Astrocyte (in vitro differentiated cells and primary cell): ENCODE measurements at places on chromosomes 6 and 20. TPM values are rescaled to one million over a fixed set of nuclear protein-coding genes. Genes with fewer than 3 reads are reported as not detected.
A peak's percentile ranks its signal among the peaks of the same experiment; 100 is the strongest.

GRCh38 chr20:13286607-13287006 lies 65.5 kb downstream of the ISM1 start:
- DNase-seq = no peak
- no peak overlapping the region for H3K4me3 ChIP-seq
- H3K36me3 ChIP-seq = no peaks in the 10 kb centered on the region
- no peak overlapping the region for H3K27ac ChIP-seq
- H3K4me1 ChIP-seq = no peaks in the 10 kb centered on the region

- DNase-seq = peak; percentile 77
- peak overlapping the region; percentile 85 for H3K27ac ChIP-seq
- no peaks in the 10 kb centered on the region for H3K27me3 ChIP-seq
- H3K36me3 ChIP-seq = no peaks in the 10 kb centered on the region
Measured at GRCh38 chr20:19784511-19785172, 26.6 kb downstream of the RIN2 start.

DNA sequence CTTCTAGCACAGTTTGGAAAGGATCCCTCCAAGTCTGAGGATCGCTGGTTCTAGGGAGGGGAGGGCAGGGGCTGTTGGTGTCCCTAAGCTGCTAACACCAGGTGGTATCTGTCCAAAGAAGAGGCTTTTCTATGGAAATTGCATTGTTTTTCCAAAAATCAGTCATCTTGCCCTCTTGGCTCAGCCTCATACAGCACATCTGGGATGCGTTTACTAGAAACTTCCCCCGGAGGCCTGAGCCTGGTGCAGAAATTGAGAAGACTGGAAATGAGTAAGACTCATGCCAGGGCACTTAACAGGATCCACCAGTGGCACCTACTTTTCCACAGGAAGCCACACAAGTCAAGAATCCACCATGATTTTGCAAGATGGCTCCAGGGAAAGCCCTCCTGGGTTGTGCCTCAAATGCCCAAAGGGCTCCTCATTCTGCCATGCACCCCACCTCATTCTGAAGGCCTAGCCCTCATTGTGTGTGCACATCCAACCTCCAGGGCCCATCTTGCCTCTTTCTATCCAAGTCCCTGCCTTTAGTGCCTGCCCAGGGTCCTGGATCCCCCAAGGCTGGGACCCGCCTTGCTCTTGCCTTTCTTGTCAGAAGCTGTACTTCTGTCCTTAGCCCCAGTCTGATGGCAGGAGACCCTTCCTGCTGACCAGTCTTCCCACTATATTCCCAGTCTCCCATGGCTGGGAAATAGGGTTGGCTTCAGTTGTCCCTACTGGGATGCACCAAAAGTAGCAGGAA lies 97.6 kb downstream of the MRPL14 start:
- no peaks in the 10 kb centered on the region for H3K27me3 ChIP-seq
- H3K4me3 ChIP-seq = no peak overlapping the region
- no peak for DNase-seq
- H3K36me3 ChIP-seq = no peaks in the 10 kb centered on the region

DNA sequence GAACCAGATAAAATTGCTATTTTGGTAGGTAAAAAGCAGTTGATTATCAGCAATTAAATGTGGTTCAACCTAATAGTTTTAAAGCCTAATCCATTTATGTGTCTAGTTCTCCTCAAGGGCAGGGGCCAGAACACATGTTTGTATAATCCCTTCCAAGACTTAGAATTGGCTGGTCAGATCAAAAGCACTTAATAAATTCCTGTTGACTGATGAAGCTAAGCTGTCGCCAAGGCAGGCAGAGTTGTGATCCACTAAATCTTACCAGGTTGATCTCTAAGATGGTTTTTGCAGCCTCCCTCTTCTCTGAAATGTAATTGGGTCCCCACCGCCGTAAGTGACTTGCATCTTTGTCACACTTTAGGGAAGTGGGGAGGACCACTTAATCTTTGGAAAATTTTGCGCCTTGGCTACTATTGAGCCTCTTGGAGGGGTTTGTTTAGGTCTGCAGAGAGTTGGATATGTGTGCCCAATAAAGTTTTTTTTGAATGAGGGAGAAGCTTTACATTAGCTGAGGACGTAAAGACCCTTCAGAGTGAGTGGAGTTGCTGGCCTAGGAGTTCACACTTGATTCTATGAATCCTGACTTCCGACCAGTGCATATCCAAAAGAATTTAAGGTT lies 65.9 kb downstream of the PHF20 start:
- peaks cover 8% of the 10 kb centered on the region for H3K4me1 ChIP-seq
- H3K27ac ChIP-seq = no peak overlapping the region
- H3K36me3 ChIP-seq = peaks cover 6% of the 10 kb centered on the region
- DNase-seq = peak; percentile 47
- H3K4me3 ChIP-seq = no peak overlapping the region

- no peak overlapping the region for H3K27ac ChIP-seq
- no peak overlapping the region for H3K4me3 ChIP-seq
- H3K27me3 ChIP-seq = no peaks in the 10 kb centered on the region
Measured at GRCh38 chr6:170074435-170074834, 216.4 kb downstream of the DLL1 start.

DNA sequence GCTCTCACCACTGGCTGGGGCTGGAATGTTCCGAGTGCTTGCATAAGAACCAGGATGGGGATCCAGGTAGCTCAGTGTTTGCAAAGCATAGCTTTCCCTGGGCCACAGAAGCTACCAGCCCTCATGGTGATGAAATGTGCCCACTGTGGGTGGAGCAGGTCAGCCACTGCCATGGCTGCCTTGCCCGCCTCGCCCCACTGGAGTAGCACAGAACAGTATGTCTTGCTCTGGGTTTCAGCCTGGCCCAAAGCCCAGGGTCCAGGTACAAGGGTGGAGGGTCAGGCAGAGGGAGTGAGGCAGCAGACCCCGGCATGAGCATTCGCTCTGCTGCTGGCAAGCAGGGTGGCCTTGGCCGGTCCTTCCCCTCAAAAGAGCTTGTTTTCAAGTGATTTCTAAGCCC lies 34.7 kb downstream of the KCNK17 start:
- DNase-seq = no peak
- no peak overlapping the region for H3K27ac ChIP-seq
- H3K36me3 ChIP-seq = no peaks in the 10 kb centered on the region
- no peak overlapping the region for H3K4me3 ChIP-seq
- peaks cover 3% of the 10 kb centered on the region for H3K27me3 ChIP-seq
- no peaks in the 10 kb centered on the region for H3K4me1 ChIP-seq

DNA sequence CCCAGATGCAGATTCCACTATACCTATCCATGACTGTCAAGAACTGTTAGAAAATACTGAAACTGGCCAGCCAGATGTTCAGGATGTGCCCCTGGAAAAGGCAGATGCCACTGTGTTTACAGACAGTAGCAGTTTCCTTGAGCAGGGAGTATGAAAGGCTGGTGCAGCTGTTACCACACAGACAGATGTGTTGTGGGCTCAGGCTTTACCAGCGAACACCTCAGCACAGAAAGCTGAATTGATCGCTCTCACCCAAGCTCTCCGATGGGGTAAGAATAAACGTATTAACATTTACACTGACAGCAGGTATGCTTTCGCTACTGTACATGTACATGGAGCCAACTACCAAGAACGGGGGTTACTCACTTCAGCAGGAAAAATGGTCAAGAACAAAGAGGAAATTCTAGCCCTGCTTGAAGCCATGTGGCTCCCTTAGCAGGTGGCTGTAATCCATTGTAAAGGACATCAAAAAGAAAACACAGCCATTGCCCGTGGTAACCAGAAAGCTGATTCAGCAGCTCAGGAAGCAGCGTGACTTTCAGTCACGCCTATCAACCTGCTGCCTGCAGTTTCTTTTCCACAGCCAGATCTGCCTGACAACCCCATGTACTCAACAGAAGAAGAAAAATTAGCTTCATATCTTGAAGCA lies 459.7 kb upstream of the HTR1E start:
- H3K27ac ChIP-seq = no peak overlapping the region
- H3K4me1 ChIP-seq = no peaks in the 10 kb centered on the region
- DNase-seq = no peak
- H3K36me3 ChIP-seq = no peaks in the 10 kb centered on the region

DNA sequence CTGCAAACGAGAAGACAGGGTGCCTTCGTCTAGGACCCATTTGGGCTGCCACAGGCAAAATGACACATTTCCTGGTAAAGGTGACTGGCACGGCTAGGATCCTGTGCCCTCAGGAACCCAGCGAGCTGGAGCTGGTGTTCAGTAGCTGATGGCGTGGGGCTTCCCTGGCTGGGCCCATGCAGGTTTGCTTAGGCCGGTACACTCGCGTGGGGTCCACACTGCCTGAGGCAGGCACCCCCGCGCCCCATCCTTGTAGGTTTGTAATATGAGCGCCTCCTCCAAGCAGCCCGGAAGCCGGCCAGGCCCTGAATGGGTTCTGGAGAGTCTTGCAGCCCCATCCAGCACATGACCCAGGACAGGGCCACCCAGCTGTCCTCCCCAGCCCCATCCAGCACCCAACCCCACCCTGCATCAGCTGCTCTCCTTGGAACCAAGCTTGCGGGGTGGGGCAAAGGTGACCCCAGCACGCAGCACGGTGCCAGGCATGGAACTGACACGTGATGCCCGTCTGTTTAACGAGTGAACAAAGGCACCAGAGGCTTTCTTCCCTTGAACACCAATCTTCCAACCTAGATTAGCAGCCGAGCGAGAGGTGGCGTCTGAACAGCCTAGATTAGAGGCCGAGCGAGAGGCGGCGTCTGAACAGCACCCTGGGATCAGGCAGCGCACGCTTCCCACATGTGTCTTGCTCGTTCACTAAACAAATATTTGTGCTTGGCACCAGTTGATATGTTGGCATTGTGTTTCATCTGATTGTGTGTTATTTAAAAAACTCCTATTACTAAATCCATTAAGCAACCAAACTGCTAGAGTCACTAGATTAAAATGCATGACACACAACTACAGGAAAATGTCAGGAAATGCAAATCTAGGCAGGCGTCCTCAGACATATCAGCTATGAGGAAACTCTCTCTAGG lies 112.1 kb downstream of the DLL1 start:
- H3K27me3 ChIP-seq = no peaks in the 10 kb centered on the region
- no peaks in the 10 kb centered on the region for H3K4me1 ChIP-seq
- no peak overlapping the region for H3K27ac ChIP-seq
- DNase-seq = peak; percentile 63
- H3K36me3 ChIP-seq = no peaks in the 10 kb centered on the region

- no peaks in the 10 kb centered on the region for H3K4me1 ChIP-seq
- DNase-seq = no peak
- no peak overlapping the region for H3K27ac ChIP-seq
- no peak overlapping the region for H3K4me3 ChIP-seq
Measured at GRCh38 chr20:54199721-54200176, 8.1 kb upstream of the PFDN4 start.

- no peak overlapping the region for H3K27ac ChIP-seq
- H3K4me1 ChIP-seq = no peaks in the 10 kb centered on the region
- H3K4me3 ChIP-seq = no peak overlapping the region
- peak; percentile 18 for DNase-seq
- H3K27me3 ChIP-seq = no peaks in the 10 kb centered on the region
Measured at GRCh38 chr20:52867305-52867704, 104.9 kb upstream of the TSHZ2 start.

DNA sequence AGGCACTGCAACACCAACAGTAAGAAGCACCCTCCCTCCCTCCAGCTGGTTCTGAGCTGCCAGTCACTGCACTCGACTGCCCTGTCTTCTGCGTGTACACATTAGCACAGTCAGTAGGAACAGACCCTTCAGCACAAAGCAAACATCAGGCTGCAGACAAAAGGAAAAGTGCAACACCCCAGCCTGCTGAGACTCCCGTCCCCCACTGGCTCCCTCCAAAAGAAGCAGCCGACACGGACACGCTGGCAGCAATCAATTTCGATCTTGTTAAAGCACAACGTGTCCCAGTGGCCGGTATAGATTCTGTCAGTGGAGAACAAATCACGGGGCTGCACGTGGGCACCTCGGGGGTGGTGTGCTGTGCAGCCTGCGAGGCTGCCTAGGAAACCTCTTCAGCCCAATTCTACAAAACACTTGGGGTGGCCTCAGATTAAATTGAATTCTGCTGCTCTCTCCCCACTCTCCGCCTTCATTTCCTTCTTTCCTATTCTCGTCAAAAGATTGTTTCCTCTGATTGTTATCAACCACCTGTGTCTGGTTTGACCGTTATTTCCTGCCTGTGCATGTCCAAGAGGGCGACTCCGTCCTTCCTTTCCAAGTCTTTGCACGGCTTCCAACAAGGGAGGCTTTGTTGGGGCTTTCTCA lies 38.7 kb downstream of the TRAF3IP2 start:
- H3K4me1 ChIP-seq = peaks cover 35% of the 10 kb centered on the region
- no peaks in the 10 kb centered on the region for H3K27me3 ChIP-seq
- H3K4me3 ChIP-seq = no peak overlapping the region
- H3K36me3 ChIP-seq = peaks cover 20% of the 10 kb centered on the region

GRCh38 chr6:36314221-36315014 lies 22.3 kb downstream of the BNIP5 start:
- H3K36me3 ChIP-seq = no peaks in the 10 kb centered on the region
- no peak overlapping the region for H3K4me3 ChIP-seq

DNA sequence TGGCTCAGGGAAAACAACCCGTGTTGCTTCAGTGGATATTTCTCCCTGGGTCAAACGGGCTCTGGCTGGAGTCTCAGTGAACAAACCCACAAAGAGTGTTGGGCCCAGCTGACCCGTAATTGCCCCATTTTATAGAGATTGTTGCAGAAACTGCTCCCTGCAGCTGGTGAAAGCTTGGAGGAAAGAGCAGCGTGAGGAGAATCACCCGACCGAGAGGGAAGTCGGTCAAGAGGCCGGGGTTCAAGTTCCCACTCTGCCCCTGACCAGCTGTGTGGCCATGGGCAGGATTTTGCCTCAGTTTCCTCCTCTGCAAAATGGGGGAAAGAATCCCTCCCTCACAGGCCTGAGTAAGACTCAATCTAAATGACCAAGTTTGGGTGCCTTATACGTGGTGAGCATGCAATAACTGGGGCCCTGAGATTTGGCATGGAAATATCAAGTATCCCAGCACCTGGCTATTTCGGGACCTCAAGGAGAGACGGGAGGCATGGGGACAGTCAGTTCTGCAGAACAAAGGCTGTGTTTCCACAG lies 1.7 kb upstream of the TGM2 start:
- no peaks in the 10 kb centered on the region for H3K27me3 ChIP-seq
- peaks cover 56% of the 10 kb centered on the region for H3K4me1 ChIP-seq
- no peak overlapping the region for H3K27ac ChIP-seq
- peaks cover 3% of the 10 kb centered on the region for H3K36me3 ChIP-seq
- DNase-seq = no peak
- no peak overlapping the region for H3K4me3 ChIP-seq

DNA sequence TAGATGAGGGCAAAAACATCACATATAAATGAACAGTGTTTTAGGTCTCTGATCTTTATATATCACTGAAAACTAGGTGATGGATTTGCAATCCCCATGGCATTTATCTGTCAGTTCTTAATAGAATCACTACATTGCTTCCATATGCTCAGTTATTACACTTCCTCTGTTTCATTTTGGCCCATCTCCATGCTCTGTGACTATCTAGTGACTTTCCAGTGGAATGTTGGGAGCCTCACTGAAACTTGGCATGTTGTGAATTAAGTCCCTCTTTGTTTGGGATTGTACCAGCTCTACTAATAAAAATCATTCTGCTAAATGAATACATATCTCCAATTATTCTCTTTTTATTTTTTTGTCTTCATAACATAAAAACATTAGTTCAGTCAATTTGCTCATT lies 226.1 kb upstream of the CEP162 start:
- DNase-seq = no peak
- no peaks in the 10 kb centered on the region for H3K4me1 ChIP-seq
- H3K27ac ChIP-seq = no peak overlapping the region
- H3K4me3 ChIP-seq = no peak overlapping the region
- H3K36me3 ChIP-seq = no peaks in the 10 kb centered on the region
- H3K27me3 ChIP-seq = no peaks in the 10 kb centered on the region

GRCh38 chr20:3164763-3165410 lies 5.2 kb upstream of the FASTKD5 start:
- no peak overlapping the region for H3K4me3 ChIP-seq
- no peaks in the 10 kb centered on the region for H3K4me1 ChIP-seq
- H3K36me3 ChIP-seq = no peaks in the 10 kb centered on the region
- no peak for DNase-seq
- H3K27ac ChIP-seq = no peak overlapping the region

The UBD gene
- total RNA-seq = 9.9 and 13.2 TPM in 2 replicates

The BPHL gene
- total RNA-seq = 22.7 and 23.1 TPM in 2 replicates

The LCA5 gene
- 5.8 and 6.2 TPM in 2 replicates for total RNA-seq

The OVOL2 gene
- total RNA-seq = 0.57 TPM in 1 of 2 replicates, not detected in the other

The FOXQ1 gene
- 0.24 and 0.39 TPM in 2 replicates for total RNA-seq
